Germinal center (tissue), 1 donor: ENCODE measurements at places on chromosomes 2 and 18.

DNA sequence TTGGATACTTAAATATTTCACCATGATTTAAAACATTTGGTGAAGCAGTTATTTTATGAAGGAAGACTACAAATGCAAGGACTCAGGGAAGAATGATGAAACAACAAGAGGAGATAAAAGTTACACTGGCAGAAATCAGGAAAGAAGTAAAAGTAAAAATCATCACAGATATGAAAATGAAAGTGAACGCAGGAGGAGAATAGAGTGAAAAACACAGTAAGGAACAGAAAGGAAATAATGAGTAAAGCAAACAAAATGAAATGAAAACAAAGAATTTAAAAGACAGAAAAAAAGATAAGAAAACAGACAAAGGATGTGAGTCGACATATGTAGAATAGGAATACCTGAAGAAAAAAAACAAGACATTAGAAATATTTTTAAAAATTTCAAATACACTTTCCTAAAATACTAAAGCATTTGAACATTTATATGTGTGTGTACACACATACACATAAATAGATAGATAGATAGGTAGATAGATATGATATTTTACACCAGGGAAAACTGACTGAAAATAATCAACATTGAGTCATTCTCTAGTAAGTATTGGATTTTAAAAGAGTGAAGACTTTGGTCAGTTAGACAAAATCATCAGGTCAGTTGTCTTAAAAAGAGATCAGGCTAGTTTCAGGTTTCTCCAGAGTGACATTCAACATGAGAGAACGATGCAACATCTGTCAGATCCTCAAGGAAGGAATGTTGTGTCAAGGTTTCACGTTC, 12.1 kb upstream of the KDSR start:
- DNase-seq: no peak

- DNase-seq: no peak
Observed at GRCh38 chr18:54112356-54112755, 112.1 kb downstream of the MBD2 start.

DNA sequence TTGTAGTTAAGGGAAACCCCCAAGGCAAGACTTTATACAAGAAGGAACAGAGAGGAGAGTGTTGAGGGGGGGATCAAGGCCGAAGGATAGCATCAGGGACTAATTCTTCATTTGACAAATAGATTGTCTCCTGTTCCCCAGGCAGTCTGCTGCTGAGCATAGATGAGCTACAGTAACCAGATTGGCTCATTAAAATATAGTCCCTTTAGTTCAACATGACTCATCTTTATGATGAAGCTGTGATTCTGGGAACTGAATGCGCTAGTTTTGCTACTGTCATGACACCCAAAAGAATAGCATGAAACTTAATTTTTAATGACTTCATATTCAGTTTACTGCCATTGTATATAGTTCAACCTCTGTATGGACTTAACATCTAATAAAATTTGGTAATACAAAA, 35.5 kb downstream of the TMEFF2 start:
- no peak for DNase-seq

- DNase-seq: no peak
Observed at GRCh38 chr2:28522481-28522880, 26.6 kb downstream of the PLB1 start.

DNA sequence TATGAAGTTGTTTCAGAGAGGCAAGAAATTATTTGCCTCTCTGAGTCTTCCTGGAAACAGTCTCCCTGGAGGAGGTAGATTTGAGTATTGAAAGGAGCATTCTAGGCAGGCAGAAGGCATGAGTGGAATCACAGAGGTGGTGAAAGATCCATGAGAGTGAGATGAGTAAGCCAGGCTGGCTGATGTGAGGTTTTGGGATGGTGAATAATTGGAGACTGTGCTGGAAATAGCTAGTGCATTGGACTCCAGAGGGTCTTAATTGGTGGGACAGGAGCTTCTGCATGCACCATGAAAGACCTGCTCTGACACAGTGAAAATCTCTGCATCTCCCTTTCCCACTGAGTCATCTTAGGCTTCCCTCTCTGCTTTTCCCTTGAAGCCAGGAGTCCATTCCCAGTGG, 46.3 kb downstream of the CDC42EP3 start:
- no peak for DNase-seq

DNA sequence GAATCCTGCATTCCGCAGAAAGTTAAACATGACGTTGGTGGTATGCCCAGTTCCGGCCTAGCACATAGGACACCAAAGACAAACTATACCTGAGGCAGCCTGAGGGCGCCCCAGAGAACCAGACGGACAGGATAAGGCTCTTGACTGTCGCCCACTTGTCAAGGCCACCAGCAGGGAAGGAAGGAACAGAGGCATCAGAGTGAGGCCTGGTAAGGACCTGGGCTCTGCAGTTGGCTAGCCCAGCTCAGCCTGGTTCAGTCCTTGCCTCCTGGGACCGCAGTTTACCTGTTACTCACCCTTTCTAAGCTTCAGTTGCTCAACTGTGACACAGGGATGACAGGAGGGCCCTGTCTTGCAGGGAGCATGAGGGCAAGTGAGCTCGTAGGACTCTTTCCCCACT, 82.1 kb downstream of the ACTR2 start:
- no peak for DNase-seq

DNA sequence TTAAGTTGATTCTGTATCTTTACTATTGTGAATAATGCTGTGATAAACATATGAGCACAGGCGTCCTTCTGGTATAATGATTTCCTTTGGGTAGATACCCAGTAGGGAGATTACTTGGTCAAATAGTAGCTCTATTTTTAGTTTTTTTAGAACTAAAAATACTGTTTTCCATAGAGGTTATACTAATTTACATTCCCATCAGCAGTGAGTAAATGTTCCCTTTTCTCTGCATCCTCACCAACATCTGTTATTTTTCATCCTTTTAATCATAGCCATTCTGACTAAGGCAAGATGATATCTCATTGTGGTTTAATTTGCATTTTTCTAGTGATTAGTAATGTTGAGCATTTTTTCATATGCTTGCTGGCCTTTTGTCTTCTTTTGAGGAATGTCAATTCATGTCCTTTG, 35.1 kb downstream of the PMS1 start:
- DNase-seq: no peak

DNA sequence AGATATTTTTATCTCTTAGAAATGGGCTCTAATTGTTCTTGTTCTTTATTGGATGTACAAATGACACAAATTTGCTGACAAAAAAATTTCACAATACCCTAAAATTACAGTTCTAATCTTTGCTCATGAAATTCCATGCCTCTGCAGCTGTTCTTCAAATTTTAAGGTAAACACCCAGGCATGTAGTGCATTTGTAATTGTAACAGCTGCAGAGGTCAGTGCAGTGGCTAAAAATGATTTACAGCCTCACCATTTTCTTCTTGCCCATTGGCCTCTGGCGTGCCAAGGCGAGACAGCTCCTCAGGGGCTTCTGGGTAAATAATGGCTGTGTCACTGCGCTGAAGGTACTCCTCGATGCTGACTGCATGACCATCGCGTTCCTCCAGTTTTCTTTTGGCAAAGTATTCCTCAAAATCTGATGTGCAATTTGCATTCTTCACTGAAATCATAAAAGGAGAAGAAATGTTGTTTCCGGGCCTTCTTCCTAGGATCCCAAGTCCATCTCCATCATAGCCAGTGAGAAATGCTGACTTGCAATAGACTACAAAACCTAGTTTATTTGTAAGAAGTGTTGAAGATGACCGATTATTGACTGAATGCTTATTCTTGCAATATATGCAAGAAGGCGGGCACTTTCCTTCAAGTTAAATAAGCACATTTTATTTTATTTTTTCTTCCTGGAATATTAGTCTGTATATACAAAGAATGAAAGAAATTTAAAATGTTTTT, 115.2 kb downstream of the ZEB2 start:
- DNase-seq: no peak

DNA sequence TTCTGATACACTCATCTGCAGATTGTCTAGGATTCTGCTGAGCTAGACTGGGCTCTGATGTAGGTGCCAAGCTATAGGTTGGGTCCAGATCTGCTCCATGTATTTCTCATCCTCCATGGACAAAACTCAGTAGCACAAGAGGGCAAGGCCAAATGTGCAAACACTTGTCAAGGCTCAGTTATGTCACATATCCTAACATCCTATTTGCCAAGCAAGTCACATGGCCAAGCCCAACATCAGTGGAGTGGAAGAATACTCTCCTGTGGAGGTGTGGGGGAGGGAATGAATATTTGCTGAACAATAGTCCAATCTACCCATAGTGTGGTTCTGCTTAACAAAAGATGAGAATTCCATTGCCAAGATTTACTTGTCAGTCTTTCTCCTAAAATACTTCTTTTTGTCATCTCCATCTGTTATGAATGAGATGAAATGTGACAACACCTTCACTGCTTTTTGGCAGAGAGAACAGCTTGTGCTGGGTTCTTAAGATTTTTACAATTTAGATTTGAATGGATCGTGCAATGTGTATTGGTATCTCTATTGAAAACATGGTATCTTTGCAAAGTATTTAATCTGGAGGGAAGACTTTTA, 89.9 kb downstream of the OXER1 start:
- DNase-seq: no peak

GRCh38 chr2:54459037-54459441, 2.9 kb downstream of the SPTBN1 start:
- no peak for DNase-seq

- no peak for DNase-seq
Observed at GRCh38 chr2:156430236-156430979, 5.8 kb upstream of the GPD2 start.

- no peak for DNase-seq
Observed at GRCh38 chr2:194103941-194104659, 1552.9 kb upstream of the SLC39A10 start.

- DNase-seq: no peak
Observed at GRCh38 chr18:75083131-75083530, 125.8 kb downstream of the PTGR3 start.

- DNase-seq: no peak
Observed at GRCh38 chr2:172919732-172920131, 155.9 kb upstream of the MAP3K20 start.

DNA sequence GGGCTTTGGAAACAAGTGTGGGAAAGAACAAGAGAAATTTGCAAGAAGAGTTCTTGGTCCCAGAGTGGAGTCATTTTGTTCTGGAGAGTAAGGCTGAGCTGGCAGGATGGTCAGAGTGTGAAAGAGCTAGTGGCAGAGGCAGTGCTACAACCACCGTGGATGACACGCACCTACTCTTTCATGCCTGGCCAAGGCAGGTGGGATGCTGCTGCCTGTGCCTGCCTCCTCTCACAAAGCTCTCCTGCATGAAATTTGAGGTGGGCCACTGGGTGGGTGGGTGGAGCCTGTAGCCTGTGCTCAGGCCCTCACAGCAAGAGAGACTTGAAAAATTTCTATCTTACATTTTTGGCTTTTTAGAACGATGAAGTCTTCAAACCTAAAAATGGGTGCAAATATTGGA, 9.4 kb upstream of the INO80C start:
- DNase-seq: no peak

GRCh38 chr2:3277748-3278520, 99.7 kb downstream of the EIPR1 start:
- no peak for DNase-seq

- peak; percentile 61 for DNase-seq
Observed at GRCh38 chr18:63322908-63323634, 3.5 kb upstream of the BCL2 start.

DNA sequence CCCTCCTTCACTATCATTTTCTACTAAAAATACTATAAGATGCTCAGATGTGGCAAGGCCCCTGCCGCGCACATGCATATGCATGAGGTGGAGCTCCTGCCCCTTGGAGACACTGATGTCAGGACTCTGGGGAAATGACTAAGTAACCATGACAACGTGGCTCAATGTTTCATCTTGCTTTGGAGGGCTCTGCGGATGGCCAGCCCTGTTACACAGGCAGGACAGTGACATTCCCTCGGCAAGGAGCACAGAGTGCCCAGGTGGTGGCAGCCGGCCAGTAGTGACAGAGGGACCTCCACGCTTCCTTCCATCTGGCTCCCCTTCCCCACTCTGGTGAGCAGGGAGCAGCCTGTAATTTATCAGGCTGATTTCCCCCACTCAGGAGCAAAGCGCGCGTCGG, 364.1 kb downstream of the SS18 start:
- DNase-seq: no peak

GRCh38 chr2:2846332-2847208, 515.5 kb upstream of the MYT1L start:
- no peak for DNase-seq

- DNase-seq: no peak
Observed at GRCh38 chr18:6748241-6748640, 18.7 kb downstream of the ARHGAP28 start.

DNA sequence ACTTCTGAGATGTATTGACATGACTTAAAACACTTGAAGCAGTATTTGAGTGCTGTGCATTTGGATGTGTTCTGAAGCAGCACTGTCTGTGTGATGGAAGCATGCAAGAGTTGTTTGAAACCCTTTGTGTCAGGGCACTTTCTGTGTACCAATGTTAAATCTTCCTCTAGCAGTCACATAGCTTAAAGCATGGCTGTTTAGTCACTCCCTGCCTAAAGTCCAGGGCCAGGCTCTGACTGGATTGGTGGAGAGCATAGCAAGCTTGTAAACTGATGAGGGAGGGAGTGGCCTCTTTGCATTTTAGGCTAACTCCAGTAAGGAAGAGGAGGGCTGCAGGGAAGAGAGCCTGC, 73.5 kb downstream of the MYO1B start:
- no peak for DNase-seq

DNA sequence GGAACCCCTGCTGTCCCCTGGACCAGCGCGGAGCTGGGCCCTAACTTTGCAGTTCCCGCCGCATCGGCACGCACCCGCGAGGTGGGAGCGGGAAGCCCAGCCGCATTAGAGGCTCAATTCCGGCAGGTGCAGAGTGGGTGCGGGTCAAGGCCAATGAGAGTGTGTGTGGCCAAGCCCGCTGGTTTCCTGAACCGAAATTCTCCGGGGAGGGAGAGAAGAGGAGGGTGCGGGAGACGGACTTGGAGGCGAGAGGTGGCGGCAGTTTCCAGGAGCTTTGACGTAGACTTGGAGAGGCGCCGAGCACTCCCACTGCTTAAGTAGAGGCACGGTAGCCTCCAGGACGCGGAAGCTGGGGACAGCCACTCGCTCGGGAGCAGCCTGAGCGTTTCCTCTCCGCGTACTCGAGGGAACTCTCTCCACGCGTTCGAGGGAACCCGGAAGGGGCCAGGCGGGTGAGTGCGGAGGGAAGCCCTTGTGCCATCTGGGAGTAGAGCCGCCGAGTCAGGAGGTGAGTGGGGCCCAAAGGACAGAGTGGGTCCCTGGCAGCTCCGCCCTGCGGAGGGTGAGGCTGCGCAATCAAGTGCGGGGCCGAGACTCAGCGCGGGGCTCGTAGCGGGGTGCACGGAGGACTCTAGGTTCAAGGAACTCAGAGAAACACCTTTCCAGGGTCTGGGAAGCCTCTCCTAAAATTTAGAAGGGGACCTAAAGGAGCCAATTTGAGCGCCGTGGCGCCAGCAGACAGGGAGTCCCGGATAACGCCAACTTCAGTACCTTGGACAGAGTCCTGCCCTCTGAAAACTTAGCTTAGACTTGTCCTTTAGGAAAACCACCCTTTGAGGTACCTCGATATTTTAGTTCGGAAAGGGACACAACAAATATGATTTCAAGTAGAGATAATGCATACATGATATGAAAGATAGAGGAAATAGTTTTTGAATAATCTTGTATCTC, at the start of gene FAM237A:
FAM237A (plus strand) TSS at position 413 of the 951 bp plus-strand sequence. CDS start 1,750 bp downstream, outside the sequence.
- DNase-seq: no peak
